ENCODE measurements at places on chromosomes 3 and 15.

GRCh38 chr3:59422312-59422711 lies 372.5 kb upstream of the CFAP20DC start:
- no peak for DNase-seq

- DNase-seq = no peak
Measured at GRCh38 chr3:164655462-164655861, 422.8 kb downstream of the SI start.

DNA sequence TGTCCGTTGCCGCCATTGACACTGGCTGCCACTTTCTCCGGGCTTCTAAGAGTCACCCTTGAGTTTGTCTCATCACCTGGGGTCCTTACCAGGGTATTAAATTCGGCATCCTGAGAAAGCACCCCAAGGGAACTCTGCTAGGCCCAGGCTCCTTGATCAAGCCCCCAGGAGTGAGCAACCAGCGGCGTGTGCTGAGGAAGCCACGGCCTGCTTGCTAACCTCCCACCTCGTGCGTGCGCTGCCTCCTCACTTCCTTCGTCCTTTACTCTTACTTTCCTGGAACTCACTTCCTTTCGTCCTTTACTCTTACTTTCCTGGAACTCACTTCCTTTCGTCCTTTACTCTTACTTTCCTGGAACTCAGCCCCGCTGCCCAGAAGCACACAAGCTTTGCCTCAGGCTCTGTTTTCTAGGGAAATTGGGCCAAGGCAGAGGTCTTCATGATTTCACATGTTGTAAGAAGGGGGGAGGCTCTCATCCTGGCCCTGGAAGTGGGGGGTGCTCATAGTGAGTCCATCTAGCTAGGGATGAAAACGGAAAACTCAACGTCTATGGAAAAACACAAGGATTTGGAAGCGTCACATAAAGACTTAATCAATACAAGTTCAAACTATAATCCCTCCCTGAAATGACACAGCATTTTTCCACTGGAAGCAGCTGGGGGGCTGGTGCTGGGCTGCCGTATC lies 36.7 kb upstream of the BDH1 start:
- DNase-seq = peak; percentile 74

DNA sequence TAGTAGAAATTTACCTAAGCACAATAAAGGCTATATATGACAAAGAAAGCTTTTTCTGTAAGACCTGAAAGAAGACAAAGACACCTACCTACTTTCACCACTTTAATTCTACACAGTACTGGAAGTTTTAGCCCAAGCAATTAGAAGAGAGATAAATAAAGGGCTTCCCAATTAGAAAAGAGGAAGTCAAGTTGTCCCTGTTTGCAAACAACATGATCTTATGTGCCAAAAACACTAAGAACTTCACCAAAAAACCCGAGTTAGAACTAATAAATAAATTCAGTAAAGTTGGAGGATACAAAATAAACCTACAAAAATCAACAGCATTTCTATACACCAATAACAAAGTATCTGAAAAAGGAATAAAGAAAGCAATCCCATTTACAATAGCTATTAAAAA lies 190.9 kb downstream of the NR2F2 start:
- no peak for DNase-seq

DNA sequence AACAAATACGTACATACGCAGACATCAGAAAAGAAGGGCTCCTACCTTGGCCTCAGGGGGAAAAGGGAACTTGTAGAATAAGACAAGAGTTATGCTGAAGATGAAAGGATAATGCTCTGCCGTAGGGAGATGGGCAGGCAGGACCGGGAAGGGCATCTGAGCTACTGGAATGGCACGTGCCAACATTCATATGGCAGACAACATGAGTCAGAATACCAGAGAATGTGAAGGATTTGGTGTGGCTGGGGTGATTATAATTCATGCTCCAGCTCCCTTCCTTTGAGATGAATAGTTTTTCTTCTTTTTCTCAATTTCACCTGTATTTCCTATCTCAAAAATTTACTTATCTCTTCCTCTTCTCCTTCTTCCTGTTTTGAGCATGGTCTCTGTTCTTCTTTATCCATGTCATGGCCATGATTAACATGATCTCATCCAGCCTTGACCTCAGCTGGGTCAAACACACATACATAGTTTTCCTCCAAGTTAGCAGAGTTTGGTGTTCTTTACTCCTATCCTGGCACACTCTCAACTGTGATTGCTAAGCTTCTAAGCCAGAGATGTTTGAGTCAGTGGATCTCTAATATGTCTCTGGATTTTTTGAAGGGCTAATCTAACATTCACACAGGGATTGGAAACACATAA lies 507.0 kb downstream of the FOXP1 start:
- no peak for DNase-seq

DNA sequence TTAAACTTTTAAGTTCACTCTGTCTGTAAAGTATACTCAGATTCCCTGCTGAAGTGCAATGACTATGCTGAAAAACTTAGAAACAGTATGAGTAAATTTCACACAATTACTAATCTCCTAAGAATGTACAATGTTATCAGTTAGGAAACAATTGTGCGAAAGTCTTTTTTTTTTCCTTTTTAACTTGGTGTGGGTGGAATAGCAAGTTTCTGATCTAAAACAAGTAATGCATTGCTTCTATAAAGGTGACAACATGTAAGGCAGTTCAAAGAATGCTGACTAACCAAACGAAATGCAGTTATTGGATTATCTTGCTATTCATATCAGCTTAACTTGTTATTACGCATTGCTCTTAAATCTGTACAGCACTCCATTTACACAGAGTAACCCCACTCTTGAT lies 19.3 kb upstream of the SLC12A8 start:
- no peak for DNase-seq

- no peak for DNase-seq
Measured at GRCh38 chr3:115859002-115859807, 235.9 kb downstream of the GAP43 start.

DNA sequence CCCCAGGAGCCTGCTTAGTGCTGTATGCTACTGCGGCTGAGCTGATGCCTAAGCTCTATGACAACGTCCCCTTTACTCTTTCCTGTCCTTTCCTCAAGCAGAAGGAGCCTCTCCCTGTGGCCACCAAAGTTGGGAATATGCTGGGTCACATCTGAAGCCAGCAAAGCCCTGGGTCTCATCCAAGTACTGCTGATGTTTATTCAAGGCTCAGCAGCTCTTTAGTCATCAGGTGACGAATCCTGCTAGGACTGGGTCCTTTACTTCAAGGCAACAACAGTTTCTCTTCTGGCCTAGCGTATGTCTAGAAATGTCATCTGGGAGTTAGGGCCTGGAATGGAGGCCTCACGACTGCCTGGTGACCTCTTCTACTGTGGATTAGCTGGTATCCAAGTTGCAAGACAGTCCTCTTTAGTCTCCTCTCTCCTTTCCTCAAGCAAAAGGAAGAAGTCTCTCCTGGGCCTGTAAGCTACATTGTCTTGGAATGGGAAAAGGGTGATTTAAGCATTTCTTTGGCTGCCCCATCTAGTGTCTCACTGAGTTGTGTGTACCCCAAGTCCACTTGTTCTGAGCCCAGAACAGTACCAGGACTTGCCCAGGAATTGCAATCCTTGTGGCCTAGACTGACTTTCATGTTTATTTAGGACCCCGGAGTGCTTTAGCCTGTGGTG lies 63.9 kb downstream of the TNFAIP8L3 start:
- DNase-seq = no peak

- DNase-seq = no peak
Measured at GRCh38 chr15:70192490-70192889, 94.8 kb upstream of the TLE3 start.

- no peak for DNase-seq
Measured at GRCh38 chr15:66077320-66077663, 176.3 kb downstream of the MEGF11 start.

DNA sequence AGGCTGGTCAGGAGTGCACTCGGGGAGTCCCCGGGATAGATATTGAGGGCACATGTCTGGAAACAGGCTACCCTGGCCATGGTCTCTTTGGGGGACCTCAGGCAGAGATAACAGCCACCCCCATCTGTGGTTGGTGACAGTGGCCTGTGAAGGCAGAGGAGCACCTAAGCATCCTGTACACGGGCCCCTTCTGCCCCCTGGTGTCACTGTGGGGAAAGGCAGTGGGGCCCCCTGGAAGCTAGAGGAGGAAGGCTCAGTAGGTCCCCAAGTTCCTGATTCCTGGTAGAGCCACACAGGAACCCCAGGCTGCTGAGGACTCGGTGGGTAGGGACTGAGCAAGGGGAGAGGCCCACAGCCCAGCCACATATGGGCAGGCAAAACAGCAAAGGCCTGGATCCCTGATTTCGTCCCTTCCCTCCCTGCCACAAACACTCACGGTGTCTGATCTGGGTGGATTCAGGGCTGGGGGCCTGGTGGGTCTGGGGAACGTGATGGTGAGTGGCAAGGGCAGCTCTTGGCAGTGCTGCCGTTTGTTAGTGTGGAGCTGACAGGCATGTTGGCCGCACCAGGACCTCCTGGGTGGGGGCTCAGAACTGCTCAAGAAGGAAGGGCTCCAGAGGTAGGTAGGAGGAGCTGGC lies 14.1 kb upstream of the CXCR6 start:
- DNase-seq = peak; percentile 90

GRCh38 chr15:63243776-63244175 lies 33.6 kb upstream of the APH1B start:
- DNase-seq = no peak

DNA sequence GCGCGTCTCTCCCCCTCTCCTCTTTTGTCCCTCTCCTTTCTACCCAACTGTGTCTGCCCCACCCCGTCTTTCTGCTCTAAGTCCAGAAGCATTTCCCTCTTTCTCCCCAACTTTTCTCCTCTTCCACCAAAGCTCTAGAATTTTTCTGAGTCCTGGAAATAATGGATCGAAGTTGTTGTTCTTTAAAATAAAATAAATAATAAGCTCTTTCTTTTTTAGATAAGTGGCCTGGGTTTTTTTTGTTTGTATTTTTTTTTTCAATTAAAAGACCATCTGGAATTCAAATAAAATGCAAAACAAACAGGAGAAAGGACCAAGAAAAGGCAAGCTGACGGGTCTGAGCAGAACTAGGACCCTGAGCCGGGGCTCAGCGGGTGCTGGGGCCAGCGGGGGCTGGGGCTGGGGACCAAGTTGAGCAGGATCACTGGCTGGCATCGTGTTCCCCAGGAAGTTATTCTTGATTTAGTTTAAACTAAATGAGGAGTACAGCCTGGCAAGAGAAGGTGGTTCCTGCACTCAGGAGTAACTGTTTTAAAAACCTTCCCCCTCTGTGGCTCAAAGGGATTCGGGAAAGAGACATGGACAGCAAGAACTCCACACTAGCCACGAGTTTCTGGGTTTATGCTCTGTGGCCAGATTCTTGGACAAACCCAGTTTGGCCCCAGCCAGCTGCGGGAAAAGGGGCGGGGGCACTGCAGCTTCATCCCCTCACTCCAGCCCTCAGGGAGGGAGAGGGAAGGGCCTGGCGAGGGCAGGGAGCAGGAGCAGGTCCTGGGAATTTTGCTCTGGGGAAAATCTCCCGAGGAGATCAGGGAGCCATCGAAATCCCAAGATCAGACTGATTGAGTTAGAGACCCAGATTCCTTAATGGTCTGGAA lies 8.4 kb downstream of the GATA2 start:
- no peak for DNase-seq

- no peak for DNase-seq
Measured at GRCh38 chr15:81514725-81515124, 140.7 kb upstream of the TMC3 start.

DNA sequence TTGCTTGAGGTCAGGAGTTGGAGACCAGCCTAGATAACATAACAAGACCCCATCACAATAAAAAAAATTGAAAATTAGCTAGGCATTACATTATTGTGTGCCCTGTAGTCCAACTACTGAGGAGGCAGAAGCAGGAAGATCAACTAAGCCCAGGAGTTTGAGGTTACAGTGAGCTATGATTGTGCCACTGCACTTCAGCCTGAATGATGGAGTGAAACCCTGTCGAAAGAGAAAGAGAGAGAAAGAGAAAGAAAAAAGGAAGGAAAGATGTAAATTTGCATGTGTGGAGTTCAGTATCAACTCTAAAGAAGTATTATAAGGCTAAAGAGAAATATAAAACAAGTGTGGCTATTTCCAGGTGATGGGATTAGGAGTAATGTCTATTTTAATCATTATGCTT lies 661.4 kb downstream of the RBMS3 start:
- DNase-seq = no peak

DNA sequence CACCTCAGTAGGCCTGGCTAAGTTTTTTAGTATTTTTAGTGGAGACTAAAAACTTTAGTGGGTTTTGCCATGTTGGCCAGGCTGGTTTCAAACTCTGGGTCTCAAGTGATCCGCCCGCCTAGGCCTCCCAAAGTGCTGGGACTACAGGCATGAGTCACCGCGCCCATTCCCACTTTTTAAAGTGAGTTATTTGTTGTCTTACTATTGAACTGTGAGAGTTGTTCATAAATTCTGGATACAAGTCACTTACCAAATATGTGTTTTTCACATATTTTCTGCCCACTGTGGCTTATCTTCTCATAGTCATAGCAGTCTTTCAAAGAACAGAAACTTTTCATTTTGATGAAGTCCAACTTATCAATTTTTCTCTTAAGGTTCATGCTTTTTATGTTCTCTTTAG lies 29.9 kb upstream of the SPSB4 start:
- DNase-seq = no peak

DNA sequence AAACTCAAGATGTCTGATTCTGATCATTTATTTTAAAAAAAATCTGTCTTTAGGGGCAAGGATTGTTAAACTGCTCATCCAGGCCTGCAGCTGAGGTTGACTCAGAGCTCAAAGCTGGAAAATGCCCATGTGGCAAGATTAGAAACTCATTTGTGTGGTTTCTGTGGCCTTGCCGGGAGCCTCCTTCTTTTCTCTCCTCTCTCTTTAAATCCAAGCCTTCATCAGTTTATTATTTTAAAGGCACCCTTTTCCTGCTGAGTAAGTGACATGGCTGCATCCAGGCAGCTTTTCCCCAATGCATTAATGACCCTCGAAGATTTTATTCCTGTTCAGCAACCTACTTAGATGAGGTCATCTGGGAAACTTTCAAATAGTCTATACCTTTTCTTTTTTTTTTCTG lies 221.3 kb upstream of the CDIN1 start:
- DNase-seq = no peak

DNA sequence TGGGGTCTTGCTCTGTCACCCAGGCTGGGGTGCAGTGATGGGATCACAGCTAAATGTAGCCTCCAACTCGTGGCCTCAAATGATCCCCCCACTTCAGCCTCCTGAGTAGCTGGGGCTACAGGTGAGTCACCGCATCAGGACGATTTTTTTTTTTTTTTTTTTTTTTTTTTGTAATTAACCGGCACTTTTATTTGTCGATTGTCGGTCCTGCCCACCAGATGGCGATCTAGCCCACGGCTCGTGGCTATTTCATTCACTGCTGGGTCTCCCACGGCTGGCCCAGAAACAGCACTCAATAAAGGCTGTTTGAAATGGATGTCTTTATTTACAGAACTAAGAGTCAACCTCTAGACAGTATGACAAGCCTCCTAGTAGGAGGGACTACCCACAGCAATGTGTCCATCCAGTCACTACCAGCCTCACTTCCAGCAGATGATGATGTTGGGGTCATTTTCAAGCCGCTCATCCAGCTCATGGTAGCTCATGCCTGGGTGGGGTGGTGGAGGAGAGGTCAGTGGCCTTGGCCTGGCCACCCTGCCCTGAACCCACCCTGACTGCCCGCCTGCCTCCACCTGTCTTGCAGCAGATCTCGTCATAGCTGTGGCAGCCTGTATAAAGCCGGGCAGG lies 1.8 kb upstream of the ZMYND10 start:
- DNase-seq = peak; percentile 91

All from activated CD4-positive, alpha-beta T cell treated with anti-CD3 and anti-CD28 coated beads, Interleukin-2, amount 10 ng/mL, durations not matched to agents 24 days and 14 days (primary cell).